ENCODE measurements at places on chromosomes 3 and 15.

GRCh38 chr3:12312010-12312409, 23.1 kb downstream of the PPARG start:
- no peak for DNase-seq

GRCh38 chr3:105559856-105560255, 193.1 kb downstream of the ALCAM start:
- no peak for DNase-seq

DNA sequence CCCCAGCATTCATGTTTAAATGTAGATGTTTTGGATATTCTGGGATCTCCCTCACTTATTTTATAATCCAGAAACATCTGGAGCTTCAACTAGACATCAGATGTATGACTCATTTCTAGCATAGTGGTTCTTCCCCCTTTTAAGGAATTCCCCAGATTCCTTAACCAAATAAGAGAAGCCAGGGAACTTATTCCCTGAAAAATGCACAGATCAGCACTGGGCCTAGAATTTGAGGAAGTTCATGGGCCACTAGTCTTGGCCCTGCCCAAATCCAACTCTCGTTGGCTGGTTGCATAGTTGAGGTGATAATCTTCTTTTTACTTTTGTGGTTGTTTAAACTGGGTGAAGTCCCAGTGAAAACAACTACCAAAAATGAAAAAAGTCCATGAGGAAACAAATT, 20.4 kb downstream of the RARRES1 start:
- DNase-seq: no peak

DNA sequence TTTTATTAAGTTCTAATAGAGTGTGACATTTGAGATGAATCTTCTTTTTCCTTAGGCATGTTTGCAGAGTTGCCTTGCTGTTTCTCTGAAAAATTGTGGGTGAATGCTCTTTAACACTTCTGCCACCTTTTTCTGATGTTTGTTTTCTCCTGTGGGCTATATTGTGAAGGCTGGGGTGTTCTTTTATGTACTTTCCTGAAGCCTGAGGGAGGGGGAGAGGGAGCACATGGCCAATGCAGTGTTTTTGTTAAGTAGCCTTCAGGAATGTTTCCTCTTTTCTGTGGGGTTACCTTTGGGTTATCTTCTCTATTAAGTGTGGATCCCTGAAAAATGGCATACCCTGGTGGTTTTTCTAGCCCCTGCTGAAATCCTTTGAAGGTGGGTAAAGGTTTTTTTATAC, 50.2 kb downstream of the CMC1 start:
- DNase-seq: no peak

DNA sequence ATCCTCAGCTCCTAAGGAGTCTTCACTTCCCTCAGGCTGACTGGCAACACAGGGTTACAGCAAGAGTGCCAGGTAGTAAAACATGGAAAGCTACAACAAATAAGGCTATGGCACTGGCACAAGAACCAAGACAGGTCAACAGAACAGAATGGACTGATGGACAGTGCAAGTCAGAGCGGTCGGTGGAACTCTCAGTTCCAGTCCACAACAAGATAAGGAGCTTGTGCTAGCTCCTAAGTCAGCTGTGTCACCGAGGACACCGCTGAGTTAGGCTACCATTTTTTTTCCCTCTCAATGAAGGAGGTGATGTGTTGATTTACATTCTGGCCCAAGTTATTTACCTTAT, 55.9 kb upstream of the LIMD1 start:
- no peak for DNase-seq

All from activated CD8-positive, alpha-beta memory T cell treated with anti-CD3 and anti-CD28 coated beads for 4 hours (primary cell).